ENCODE measurements at places on chromosomes 12 and 14.

GRCh38 chr12:27499377-27499776 is 24.6 kb upstream of the PPFIBP1 start:
- DNase-seq: no peak

DNA sequence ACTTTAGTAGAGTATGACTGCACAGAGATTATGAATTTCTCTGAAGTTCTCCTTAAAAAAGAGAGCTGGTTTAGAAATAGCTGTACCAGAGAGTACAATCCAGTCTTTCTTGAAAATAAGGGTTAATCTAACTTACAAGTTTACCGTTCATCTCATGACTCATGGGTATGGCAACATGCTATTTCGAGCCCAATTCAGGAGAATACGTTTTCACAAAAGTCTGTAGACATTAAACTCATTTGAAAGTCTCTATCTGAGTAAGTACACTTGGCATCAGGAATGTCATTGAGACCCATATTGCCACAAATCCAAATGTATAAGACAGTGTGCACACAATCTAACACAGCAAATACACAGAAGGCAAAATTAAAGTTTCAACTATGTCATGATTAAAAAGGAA is 160.5 kb downstream of the PIK3C2G start:
- no peak for DNase-seq

DNA sequence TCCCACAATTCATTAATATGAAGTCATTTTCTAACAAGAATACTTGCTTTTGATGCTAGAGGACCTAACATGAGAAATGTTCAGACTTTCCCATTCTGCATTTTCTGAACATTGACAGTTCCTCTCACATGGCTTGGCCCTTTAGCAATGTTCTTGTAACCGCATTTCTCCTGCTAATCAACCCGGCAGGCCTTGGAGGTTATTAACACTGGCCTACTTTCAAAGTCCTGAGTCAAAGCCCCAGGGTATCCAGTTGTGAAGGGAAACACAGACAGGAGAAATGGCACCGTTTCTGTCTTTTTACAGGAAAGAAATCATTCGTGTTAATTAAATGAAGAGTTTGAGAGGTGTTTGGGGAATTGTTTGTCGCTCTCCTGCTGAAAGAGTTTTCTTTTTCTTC is 446.5 kb upstream of the MIS18BP1 start:
- DNase-seq: no peak

DNA sequence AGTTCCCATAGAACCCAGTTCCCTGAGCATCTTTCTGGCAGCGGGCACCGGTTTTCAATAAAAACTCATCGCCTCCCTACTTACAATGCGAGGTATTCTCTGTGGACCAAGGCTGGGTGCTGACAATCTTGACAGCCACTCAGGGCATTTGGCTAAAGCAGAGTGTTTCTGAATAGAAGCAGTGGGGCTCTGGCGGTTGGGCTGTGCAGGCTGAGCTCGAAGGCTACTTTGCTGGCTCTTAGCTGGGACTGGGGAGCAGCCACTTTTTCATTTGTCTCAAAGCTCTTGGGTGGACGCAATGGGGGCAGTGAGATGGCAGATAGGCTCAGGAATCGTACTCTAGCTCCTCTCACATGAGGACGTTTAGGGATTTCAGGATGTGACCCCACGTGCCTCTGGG is 151.8 kb downstream of the UNC79 start:
- DNase-seq: no peak

GRCh38 chr12:9870286-9870866 is 1.2 kb upstream of the CLEC2B start:
- DNase-seq: peak; percentile 23

DNA sequence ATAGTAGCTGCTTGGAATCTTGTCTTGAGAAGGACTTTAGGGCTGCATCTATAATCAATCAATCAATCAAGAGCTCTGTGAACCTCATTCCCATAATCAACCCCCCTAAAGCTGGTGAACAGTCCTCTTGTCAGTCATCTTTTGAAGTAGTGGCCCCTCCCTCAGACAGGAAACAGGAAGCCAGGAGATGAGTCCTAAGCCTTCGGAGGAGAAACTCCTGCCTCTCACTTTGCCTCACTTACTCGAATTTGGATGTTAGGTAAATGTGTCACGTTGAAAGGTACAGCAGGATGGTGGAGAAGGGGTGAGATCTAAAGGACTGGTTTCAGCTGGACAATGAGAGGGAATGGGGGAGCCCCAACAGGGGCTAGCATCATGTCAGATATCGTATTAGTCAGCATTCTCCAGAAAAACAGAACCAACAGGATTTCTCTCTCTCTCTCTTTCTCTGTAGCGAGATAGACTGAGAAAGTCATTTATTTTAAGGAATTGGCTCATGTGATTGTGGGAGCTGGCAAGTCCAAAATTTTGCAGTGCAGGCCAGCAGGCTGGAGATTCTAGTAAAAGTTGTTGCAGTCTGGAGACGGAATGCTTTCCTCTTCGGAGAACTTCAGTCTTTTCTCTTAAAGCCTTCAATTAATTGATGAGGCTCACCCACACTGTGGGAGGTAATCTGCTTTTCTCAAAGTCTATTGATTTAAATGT is 144.4 kb upstream of the PWP1 start:
- no peak for DNase-seq

DNA sequence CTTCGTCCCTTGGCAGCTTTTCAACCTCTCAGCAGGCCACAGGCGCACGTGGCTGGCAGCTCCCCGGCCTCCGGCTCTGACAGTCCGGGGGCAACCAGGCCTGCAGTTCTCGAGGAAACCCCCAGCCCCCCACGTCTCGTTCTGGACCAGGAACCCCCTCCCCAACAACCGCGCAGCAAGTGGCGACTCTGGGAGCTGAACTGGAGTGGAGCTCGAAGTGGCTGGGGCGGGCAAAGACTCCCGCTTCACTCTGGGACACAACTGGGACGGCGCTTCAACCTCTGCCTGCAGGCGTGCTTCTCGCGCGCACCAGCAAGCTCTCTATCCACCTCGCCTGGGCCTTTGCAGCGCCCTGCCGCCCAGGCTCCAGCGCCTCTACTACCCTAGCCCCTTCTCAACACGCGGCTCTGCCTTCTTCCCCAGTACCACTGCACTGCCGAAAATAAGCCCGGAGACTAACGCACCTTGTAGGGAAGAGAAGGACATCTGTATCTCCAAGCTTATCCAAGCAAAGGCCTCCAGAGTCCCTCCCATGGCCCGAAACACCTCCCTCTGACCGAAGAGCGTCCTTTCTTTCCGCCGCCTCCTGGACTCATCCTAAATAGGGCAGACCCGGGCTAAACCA is 2.4 kb upstream of the NKX2-1 start:
- DNase-seq: no peak
